ENCODE measurements at places on chromosomes 2 and 18.

- DNase-seq = no peak
These were observed 49.3 kb downstream of the HS6ST1 start for GRCh38 chr2:128269063-128269989.

DNA sequence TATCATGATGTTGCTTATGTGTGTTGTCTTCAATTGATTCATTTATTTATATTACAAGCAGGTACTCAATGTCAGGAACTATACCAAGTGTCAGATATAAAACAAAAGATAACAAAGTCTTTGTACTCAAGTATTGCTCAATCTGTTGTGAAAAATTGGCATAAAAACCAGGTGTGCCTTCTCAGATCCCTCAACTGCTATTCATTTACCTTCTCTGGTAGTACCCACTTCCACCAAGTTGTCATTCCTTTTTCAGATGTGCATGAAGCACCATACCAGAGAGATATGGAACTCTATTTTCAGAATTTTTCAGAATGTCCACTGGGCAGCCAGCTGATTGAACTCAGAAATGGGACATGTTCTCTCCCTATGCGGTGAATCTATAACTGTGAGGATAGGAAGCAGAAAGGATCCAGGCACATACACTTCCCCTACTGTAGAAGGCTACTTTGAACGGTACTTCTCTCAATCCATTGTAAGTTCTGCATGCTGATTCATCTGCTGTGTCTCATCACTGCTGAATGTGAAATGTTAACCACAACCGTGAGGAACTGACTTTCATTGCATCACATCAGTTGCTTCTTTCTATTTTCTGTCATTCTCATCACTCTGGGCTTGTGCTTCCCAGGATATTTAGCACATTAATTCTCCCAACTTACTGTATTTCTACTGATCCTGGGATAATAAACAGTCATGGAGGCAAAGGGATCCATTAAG lies 1621.3 kb downstream of the SUCLG1 start:
- DNase-seq = no peak

DNA sequence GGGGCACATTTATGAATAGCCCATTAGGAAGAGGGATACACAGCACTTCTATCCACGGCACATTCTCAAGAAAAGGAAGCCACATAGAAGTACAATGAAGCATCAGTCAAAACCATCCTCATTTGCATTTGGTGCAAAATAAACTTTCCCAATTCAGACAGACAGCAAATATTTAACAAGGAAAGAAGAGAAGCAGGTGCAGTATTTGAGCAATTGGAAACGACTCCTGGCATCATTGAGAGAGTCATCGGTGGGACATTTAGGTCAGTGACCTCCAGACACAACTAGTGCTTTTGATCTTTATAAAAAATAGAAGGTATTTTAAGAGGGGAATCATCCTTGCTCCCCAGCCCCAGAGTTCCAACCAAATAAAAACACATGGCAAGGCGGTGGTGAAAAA lies 118.0 kb downstream of the MREG start:
- DNase-seq = peak; percentile 14

GRCh38 chr18:53610957-53611356 lies 613.5 kb downstream of the MBD2 start:
- DNase-seq = no peak

- peak; percentile 64 for DNase-seq
These were observed 129.7 kb downstream of the OSR1 start for GRCh38 chr2:19228715-19229114.

GRCh38 chr18:54215069-54215468 lies 9.4 kb downstream of the MBD2 start:
- DNase-seq = no peak

- no peak for DNase-seq
These were observed 60.6 kb downstream of the SLC4A3 start for GRCh38 chr2:219687882-219688559.

GRCh38 chr2:231218366-231218765 lies 19.9 kb downstream of the ARMC9 start:
- DNase-seq = no peak

DNA sequence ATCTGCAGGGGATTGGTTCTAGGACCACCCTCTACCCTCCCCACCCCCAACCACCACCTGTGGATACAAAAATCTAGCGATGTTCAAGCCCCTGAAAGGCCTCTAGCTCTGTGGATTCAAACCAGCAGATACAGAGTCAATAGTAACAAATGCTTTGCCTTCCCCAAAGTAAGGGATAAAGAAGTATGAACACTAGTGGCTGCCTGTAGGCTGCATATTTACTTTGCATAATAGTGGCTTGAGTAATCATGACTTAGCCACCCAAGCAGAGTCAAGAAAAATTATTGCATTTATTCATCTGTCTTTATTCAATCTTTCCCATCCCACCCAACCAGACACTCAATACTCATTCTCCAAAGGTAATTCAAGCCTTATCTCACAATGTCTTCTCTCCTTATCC lies 43.8 kb downstream of the SOCS6 start:
- no peak for DNase-seq
